Endothelial cell of umbilical vein (primary cell): ENCODE measurements at places on chromosomes 2 and 18. TPM values are rescaled to one million over a fixed set of nuclear protein-coding genes. Genes with fewer than 3 reads are reported as not detected.

Gene PTPRN
- not detected in 2 replicates for total RNA-seq

Gene LTBP1
- total RNA-seq = 68.2 and 107 TPM in 2 replicates

Gene UGT1A3
- not detected in 2 replicates for total RNA-seq

Gene CCBE1
- total RNA-seq = not detected in 2 replicates

Gene PRSS56
- not detected in 2 replicates for total RNA-seq

Gene POTEJ
- 0.24 TPM in 1 of 2 replicates, not detected in the other for total RNA-seq

Gene IDH1
- 107 and 124 TPM in 2 replicates for total RNA-seq

Gene CCDC68
- 1.0 and 2.9 TPM in 2 replicates for total RNA-seq

Gene RNMT
- 24.4 and 29.5 TPM in 2 replicates for total RNA-seq

Gene LYPD1
- total RNA-seq = 59.0 and 76.6 TPM in 2 replicates

Gene ST6GAL2
- total RNA-seq = not detected in 2 replicates

Gene ITGA4
- 2.8 TPM in 2 replicates for total RNA-seq

DNA sequence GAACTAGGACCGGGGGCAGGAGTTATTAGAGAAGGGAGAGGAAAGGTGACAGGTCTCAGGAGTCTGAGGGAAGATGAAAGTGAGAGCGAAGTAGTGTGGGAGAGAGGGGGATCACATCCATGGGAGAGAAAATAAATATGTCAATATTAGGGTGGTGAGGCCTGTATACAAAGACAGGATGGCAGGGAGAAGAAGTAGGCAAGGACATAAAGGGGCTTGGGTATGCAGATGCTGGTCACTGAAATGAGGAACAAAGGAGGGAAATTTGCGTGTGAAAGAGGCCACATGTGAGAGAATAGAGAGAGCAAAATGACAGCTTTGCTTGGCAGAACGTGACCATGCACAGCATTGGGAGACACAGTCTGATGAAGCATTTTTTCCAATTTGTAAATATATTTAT, 13.6 kb downstream of the METAP1D start:
- DNase-seq = no peak

- DNase-seq = no peak
These were observed 220.7 kb downstream of the CAMKMT start for GRCh38 chr2:44582363-44583008.

- peak; percentile 27 for DNase-seq
These were observed 776 bp downstream of the MOGS start for GRCh38 chr2:74464406-74464805.

DNA sequence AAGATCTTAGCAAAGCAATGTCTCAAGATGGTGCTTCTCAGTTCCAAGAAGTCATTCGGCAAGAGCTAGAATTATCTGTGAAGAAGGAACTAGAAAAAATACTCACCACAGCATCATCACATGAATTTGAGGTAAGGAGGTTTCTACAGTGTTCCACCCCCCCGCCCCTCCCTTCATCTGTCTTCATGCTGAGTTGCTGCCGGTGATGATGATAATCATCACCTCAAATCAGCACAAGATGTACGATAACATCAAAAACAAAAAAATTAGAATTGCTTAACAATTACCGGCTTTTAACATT, 14.6 kb downstream of the UGP2 start:
- no peak for DNase-seq

DNA sequence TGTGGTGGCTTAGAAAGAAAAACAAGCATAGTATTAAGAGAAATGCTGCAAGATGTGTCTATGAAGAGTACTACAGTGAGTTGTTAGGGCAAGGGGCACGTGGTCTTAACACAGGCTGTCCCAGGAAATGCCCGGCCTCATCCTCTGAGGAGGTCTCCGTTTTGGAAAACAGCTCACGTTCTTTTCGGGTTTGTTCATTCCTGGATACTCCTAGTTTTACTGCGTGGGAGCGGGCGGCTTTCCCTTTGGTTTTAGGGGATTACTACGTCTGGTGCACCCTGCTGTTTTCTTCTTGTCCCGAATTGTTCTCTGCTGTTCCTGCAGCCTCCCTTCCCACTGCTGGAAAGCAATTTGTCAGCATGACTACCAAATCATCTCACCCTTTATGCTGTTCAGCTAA, 55.5 kb upstream of the RAB6D start:
- DNase-seq = no peak

DNA sequence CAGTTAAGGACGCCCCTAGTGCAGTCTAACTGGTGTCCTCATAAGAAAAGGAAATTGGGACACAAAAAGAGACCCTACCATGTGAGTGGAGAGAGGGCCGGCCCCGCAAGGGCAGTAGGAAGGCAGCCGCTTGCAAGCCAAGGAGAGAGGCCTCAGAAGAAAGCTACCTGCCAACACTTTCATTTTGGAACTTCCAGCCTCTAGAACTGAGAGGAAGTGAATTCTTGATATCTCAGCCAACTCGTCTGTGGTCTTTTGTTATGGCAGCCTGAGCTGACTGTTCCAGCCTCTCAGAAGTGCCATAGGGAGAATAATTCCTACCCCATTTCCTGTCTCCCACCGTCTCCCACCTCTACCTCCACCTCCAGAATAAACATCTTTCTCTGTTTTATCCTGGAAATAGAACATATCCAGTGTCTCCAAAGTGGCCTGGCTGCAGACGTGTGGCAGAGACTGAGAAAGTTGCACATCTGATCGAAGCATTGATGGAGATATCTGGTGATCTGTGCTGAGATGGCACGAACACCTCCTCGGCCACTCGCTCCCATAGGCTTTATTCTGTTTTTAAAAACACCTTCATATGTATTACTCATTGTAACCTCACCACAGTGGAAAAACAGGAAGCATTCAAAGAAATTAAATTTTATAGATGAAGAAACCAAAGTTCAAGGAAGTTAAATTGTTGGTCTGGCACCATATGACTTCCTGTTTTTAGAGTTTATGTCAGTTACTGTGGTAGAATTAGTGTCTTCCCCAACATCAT, 39.5 kb upstream of the MARCO start:
- no peak for DNase-seq

- DNase-seq = no peak
These were observed 210.9 kb downstream of the MYCN start for GRCh38 chr2:16151281-16151570.

GRCh38 chr2:140714586-140714985, 1416.2 kb downstream of the LRP1B start:
- no peak for DNase-seq

DNA sequence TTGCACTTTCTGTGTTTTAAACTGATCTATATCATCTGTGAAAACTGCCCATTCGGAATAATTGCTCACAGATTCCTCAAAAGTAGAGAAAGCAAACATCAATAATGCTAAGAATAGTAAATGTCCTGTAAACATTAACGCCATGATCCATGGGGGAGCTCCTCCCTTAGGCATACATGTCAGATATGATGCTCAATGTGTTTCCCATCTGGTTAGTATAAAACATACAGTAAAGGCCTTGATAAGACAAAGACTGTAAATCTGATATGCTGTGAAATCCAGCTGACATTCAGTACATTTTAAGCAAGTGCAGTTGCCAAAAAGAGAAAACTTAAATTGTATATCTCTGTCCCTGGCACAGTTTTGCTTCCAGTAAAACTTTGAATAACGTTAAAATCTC, 2.1 kb downstream of the DSEL start:
- no peak for DNase-seq

DNA sequence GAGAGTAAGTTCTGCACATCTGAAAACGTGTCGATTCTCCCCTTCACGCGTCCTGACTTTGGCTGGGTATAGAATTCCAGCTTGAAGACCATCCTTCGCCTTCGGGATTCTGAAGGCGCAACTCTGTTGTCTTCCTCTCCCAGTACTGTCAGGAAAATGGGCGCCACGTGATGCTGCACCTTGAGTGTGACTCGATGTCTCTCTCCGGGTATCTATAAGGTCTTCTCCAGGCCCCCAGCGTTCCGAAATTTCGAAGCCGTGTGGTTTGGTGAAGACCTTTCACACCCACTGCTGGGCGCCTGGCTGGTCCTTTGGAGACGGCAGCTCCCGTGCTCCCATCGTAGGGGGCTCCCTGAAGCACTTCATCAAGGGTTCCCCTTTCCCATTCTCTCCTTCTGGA, 203.7 kb downstream of the HDAC4 start:
- no peak for DNase-seq

DNA sequence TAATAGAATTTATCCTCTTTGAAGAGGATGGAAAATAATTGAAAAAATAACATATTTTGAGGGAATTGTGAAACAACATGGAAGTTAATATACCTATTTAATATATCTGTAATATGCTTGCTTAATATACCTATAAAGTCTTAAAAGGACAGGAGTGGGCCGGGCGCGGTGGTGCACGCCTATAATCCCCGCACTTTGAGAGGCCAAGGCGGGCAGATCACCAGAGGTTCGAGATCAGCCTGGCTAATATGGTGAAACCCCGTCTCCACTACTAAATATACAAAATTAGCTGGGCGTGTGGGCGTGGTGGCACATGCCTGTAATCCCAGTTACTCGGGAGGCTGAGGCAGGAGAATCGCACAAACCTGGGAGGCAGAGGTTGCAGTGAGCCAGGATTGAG, 254.9 kb downstream of the TMX3 start:
- no peak for DNase-seq

GRCh38 chr2:63977904-63978303, 41.3 kb downstream of the VPS54 start:
- no peak for DNase-seq

GRCh38 chr2:172278667-172279066, 148.7 kb upstream of the ITGA6 start:
- DNase-seq = no peak

- no peak for DNase-seq
These were observed 40.4 kb downstream of the CHST9 start for GRCh38 chr18:27144672-27145071.

- DNase-seq = no peak
These were observed 793.3 kb downstream of the TDRD15 start for GRCh38 chr2:21916934-21917522.

DNA sequence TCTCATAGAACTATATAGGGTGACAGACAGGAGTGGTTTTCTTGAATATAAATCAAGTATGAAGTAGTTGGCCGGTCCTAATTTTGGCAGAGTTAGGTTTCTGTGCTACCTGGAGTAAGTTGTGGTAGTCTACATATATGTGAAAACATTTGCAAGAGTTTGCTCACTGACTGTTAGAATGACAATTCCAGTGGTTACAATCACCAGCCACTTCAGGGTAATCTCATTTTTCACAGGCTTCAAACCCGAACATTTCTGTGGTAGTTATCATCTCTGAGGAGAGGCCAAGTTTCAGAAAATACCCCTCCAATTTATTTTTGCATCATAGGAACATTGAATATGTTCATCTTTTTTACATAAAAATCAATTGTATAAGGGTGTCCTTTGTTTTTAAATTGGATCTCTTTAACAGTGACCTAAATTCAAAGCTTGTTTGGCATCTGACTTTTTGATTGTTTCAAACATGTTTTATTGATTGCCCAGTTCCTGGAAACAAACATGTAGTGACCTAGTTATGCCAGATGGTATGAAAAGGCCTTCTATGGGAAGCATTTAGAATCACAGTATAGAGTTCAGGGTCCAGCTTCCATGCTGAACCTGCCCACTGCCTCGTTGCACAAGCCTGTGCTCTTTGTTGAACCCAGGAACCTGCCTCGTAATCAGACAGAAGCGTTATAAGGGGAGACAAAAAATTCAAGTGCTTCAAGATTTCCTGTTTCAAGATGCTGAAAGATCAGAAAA, 250.6 kb downstream of the LTBP1 start:
- DNase-seq = no peak

DNA sequence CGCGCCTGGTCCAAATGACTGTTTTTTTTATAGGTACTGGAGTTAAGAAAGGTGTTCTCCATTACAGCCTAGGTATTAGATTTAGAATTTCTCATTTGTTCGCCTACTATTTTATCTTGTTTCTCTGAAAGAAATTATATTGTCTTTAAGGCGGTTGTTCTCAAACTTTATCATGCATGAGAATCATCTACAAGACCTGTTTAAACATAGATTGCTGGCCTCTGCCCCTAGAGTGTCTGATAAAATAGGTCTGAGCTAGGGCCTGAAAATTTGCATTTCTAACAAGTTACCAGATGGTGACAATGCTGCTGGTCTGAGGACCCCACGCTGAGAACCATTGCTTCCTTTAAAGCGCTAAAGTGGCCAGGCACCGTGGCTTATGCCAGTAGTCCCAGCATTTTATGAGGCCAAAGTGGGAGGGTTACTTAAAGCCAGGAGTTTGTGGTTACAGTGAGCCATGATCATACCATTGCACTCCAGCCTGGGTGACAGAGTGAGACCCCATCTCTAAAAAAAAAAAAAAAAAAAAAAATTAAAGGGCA, 34.0 kb upstream of the RNF138 start:
- DNase-seq = no peak

DNA sequence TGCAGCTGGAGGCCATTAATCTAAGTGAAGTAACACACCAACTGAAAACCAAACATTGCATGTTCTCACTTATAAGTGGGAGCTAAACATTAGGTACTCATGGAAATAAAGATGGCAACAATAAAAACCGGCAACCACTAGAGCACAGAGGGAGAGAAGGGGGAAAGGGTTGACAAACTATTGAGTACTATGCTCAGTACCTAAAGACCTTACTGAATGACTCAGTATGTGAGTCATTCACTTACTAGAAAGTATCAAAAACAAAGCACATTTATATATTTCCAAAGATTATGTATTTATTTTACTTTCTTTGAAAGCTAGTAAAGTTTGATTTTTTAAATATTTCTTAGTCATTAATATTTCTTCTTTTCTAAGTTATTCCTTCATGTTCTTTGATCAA, 48.9 kb downstream of the ZNF385B start:
- no peak for DNase-seq

DNA sequence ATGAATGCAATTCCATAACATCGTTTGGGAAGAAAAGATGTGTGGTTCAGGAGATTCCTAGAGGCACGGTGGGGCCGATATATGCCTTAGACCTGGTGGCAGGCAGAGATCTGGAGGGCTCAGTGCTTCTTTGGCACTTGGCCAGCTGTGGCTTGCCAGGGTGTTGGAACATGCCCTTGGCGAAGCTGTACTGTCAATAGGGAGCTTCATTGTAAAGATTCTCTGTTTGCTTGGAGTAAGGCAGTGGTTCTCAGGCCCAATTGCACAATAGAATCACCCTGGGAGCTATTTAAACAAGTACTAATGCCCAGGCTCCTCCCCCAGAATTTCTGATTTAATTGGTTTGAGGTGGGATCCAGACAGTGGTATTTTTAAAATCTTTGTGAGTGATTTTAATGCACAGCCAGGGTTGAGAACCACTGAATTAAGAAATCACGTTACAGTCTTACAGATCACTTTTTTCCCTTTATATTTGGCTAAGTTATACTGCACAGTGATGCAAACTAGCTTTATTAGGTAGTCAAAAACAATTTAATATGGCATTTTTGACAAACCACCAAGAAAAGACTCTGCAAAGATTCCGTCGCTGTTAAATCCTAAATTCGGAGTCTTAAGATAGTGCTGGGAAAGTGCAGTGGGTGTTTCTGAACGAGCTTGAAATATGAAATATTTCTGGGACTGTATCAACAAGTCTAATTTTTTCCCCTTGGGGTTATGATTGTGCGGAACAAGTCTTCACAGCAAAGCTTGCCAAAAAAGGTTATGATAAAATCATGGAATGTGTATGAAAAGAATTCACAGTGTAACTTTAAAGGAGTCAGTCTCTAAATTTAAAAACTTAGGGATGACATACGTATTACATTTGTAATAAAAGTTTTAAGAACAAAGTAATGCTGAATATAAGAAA, 78.0 kb downstream of the CRIM1 start:
- no peak for DNase-seq
